ENCODE measurements at places on chromosomes 16 and 17. TPM values are rescaled to one million over a fixed set of nuclear protein-coding genes. Genes with fewer than 3 reads are reported as not detected.

NPIPB8 gene
- 2.4 TPM for total RNA-seq

KRT35 gene
- not detected for total RNA-seq

SNX11 gene
- total RNA-seq, result 34.9 TPM

CCL13 gene
- not detected for total RNA-seq

ELMO3 gene
- 8.2 TPM for total RNA-seq

IL21R gene
- 94.9 TPM for total RNA-seq

SOX8 gene
- 0.92 TPM for total RNA-seq

CDH11 gene
- not detected for total RNA-seq

CACNG3 gene
- not detected for total RNA-seq

ANKS3 gene
- 22.3 TPM for total RNA-seq

PTGES3L gene
- total RNA-seq, result 0.66 TPM

RDM1 gene
- 2.6 TPM for total RNA-seq

RPH3AL gene
- 3.7 TPM for total RNA-seq

ULK2 gene
- 16.0 TPM for total RNA-seq

EPX gene
- not detected for total RNA-seq

KRTAP4-6 gene
- not detected for total RNA-seq

C1QTNF8 gene
- not detected for total RNA-seq

MYCBPAP gene
- total RNA-seq, result 3.5 TPM

NOD2 gene
- 9.3 TPM for total RNA-seq

NPIPB2 gene
- 10.7 TPM for total RNA-seq

SGSH gene
- 22.5 TPM for total RNA-seq

RRAD gene
- total RNA-seq, result 1.3 TPM

FDXR gene
- total RNA-seq, result 18.8 TPM

DNAI2 gene
- total RNA-seq, result 0.09 TPM

KRT20 gene
- total RNA-seq, result not detected

IL34 gene
- total RNA-seq, result not detected

NUPR1 gene
- not detected for total RNA-seq

GP1BA gene
- not detected for total RNA-seq

PYDC1 gene
- total RNA-seq, result not detected

TBX2 gene
- total RNA-seq, result not detected

TBC1D26 gene
- not detected for total RNA-seq

DOC2B gene
- 0.98 TPM for total RNA-seq

C16orf90 gene
- total RNA-seq, result not detected

CD300LF gene
- total RNA-seq, result not detected

TBC1D3I gene
- 1.9 TPM for total RNA-seq

RPL19 gene
- total RNA-seq, result 2,301 TPM

C16orf96 gene
- not detected for total RNA-seq

NOG gene
- total RNA-seq, result 0.09 TPM

SLC13A2 gene
- total RNA-seq, result not detected

GABARAPL2 gene
- total RNA-seq, result 69.9 TPM

MYL11 gene
- 1.3 TPM for total RNA-seq

FAAP100 gene
- 76.5 TPM for total RNA-seq

NEUROD2 gene
- total RNA-seq, result not detected

ADCY7 gene
- 86.2 TPM for total RNA-seq

SEPTIN12 gene
- not detected for total RNA-seq

TBC1D3 gene
- not detected for total RNA-seq

MYH11 gene
- 0.05 TPM for total RNA-seq

GAST gene
- total RNA-seq, result not detected

CCDC200 gene
- total RNA-seq, result 0.92 TPM

KCTD19 gene
- total RNA-seq, result 1.0 TPM

CCL16 gene
- total RNA-seq, result not detected

SULT1A2 gene
- 0.23 TPM for total RNA-seq

SOCS1 gene
- total RNA-seq, result 152 TPM

OR3A3 gene
- not detected for total RNA-seq

HCRT gene
- not detected for total RNA-seq

COQ7 gene
- 21.6 TPM for total RNA-seq

Measured in activated CD4-positive, alpha-beta T cell treated with anti-CD3 and anti-CD28 coated beads, Interleukin-2, amount 10 ng/mL, durations not matched to agents 24 days and 14 days (primary cell).